ENCODE measurements at places on chromosomes 11 and 22. TPM values are rescaled to one million over a fixed set of nuclear protein-coding genes. Genes with fewer than 3 reads are reported as not detected.

Gene RFPL2
- total RNA-seq, result 0.30 TPM

Gene LGALS12
- not detected for total RNA-seq

Gene SAA2
- total RNA-seq, result 0.25 TPM

Gene TRIM51
- total RNA-seq, result not detected

Gene RBFOX2
- 2.4 TPM for total RNA-seq

Gene TIMM10
- 28.0 TPM for total RNA-seq

Gene ART1
- not detected for total RNA-seq

Gene CACNA1I
- 29.2 TPM for total RNA-seq

Gene PDE3B
- total RNA-seq, result 106 TPM

Gene LIF
- 0.30 TPM for total RNA-seq

Gene ENDOD1
- total RNA-seq, result 4.4 TPM

Gene POU2AF2
- not detected for total RNA-seq

Gene SMC1B
- not detected for total RNA-seq

Gene DLG2
- 2.1 TPM for total RNA-seq

Gene CASP4
- total RNA-seq, result 54.3 TPM

Gene OR52N4
- 0.50 TPM for total RNA-seq

Gene LMNTD2
- total RNA-seq, result 10.3 TPM

Gene NDUFC2
- 62.6 TPM for total RNA-seq

Gene SYT7
- not detected for total RNA-seq

Gene FGF4
- total RNA-seq, result not detected

Gene OR4C3
- not detected for total RNA-seq

Gene PRR33
- total RNA-seq, result not detected

Gene SLCO2B1
- not detected for total RNA-seq

Gene SLC17A6
- not detected for total RNA-seq

Gene C11orf42
- total RNA-seq, result not detected

Gene IRF7
- 36.5 TPM for total RNA-seq

Gene CARNS1
- 10.0 TPM for total RNA-seq

Gene HTR3A
- total RNA-seq, result not detected

Data from CD4-positive, alpha-beta T cell (primary cell).